ENCODE measurements at places on chromosomes 3 and 15. TPM values are rescaled to one million over a fixed set of nuclear protein-coding genes. Genes with fewer than 3 reads are reported as not detected.

- no peak for DNase-seq
Measured at GRCh38 chr3:158520433-158520832, 50.6 kb upstream of the MLF1 start.

DNA sequence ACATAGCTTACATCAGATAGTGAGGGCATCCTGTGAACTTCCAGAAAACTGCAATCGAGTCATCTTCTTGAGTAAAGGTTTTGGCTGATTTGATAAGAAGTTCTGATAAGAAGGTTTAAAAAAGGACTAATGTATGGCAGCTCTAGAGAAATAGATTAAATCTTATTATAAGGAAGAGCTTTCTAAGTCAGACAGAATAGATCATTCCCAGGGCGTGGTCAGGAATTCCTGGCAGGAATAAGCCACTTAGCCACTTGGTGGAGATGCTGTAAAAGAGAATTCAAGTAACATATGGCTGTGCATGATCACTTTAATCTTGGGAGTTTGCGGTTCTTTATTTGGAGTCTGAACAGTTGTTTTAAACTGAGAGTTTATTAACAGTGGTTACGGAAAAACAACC lies 17.4 kb downstream of the PGBD4 start:
- DNase-seq: peak; percentile 22

GRCh38 chr3:17137321-17137826 lies 252.6 kb downstream of the PLCL2 start:
- DNase-seq: no peak

- no peak for DNase-seq
Measured at GRCh38 chr3:48832684-48833083, 15.0 kb downstream of the PRKAR2A start.

GRCh38 chr3:67655364-67656121 lies 1.1 kb upstream of the SUCLG2 start:
- DNase-seq: no peak

- DNase-seq: no peak
Measured at GRCh38 chr15:90611157-90611556, 81.4 kb downstream of the CRTC3 start.

GRCh38 chr3:141009496-141009895 lies 41.7 kb upstream of the SPSB4 start:
- peak; percentile 79 for DNase-seq

GRCh38 chr3:99473321-99473751 lies 165.1 kb upstream of the COL8A1 start:
- DNase-seq: peak; percentile 30

GRCh38 chr3:162295323-162295983 lies 798.8 kb downstream of the OTOL1 start:
- peak; percentile 68 for DNase-seq

- peak; percentile 83 for DNase-seq
Measured at GRCh38 chr3:150365132-150365604, 42.9 kb upstream of the TSC22D2 start.

GRCh38 chr3:82939491-82940097 lies 1178.1 kb upstream of the GBE1 start:
- no peak for DNase-seq

DNA sequence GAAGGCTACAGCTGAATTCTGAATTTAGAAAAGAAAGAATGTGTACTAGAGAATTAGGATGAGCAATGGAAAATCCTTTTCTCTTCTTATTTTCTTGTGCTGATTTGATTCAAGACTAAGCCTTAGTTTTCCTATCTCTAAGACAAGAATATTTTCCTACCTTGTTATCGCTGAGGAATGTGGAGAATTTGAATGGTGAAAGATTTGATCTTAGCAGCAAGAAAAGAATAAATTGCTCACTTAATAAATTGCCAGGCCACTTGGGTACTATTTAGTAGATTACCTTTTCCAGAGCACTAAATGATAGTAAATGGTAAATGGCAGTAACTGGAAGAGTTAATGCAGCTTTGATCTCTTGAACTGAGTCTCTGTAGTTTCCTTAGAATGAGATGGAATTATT lies 145.7 kb upstream of the MEIS2 start:
- DNase-seq: no peak

- no peak for DNase-seq
Measured at GRCh38 chr3:13121553-13122001, 48.3 kb upstream of the IQSEC1 start.

- DNase-seq: peak; percentile 2
Measured at GRCh38 chr3:183050706-183051105, 48.6 kb downstream of the MCCC1 start.

DNA sequence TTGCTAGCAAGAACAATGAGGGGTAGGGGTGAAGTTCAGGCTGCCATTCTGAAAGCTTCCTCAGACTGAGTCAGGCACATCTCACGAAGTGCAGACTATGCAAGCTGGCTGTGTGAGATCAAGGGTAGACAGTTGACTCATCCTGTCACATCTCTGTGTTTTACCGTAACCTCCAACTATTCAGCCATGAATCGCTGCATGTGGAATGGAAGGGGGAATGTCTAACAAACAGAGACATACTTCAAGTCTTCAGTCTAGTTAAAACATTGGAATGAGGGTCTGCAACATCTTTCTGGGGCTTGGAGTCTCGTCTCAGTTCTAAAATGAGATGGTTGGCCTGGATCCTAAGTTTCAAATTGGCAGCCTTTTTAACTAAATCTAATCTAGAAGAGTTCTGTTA lies 25.9 kb downstream of the AGTR1 start:
- DNase-seq: peak; percentile 21

DNA sequence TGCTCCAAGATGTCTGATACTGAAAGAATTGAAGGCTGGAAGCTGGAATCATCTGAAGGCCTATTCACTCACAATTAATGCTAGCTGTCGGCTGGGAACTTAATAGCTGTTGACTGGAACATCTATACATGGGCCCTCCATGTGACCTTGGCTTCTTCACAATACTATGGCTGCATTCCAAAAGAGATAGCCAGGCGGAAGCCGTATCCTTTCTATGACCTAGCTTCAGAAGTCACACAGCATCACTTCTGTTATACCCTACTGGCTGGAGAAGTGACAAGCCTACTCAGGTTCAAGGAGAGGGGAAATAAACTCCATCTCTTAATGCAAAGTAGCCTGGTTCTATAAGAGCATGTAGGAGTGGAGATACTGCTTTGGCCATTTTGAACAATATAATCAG lies 50.9 kb upstream of the SPRED1 start:
- DNase-seq: no peak

DNA sequence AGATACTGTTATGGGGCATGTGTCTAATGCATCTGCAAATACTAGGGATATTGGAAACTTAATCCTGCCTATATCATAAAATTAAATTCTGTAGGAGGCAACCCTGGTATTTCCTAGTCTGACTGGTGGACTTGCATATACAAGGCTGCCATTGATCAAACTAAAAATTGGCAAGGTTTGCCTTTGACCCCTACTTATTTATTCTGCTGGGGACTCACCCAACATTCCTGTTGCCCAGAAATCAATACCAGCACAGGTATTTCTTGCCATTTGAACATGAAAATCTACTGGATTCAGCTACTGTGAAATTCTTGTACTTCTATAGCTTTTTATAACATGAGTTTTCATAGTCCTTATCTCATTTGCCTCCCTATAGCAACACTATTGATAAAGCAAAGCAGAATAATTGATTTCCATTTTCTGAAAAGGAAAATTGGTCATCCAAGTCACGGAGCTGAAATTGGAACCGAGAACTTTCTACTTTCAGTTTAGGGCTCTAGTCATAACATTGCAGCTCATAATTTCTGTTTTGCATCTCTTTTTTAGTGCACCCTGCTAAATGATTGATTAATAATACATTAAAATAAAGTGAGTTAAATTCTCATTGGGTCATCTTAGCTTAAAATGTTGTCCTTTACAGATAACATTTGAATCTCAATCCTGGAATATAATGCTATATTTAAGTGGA lies 365.2 kb downstream of the MFSD1 start:
- no peak for DNase-seq

DNA sequence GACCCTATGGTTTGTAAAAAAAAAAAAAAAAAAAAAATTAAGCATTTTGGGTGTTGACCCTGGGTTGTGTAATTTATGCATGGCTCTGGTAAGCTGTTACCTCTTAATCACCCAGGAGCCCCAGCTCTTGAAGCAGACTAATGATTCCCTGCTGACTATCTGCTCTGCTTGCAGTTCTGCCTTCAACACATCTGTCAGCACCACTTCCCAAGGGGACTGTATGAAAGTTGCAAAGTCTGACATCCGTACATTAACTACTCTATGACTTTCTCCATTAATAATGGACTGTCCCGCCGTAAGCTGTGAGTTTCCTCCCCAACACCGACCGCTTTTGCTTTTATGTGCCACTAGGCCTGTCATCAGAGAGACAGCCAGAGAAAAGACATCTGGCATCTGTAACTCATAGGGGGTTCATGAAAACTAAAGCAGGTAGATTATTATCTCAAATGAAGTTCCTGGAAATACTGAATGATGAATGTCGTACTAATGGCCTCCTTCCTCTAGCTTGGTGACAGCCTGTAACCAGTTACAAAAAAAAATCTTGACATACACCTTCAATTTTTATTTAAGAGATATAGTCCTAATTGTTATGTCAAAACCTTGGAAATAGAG lies 271.5 kb downstream of the IL5RA start:
- DNase-seq: no peak

DNA sequence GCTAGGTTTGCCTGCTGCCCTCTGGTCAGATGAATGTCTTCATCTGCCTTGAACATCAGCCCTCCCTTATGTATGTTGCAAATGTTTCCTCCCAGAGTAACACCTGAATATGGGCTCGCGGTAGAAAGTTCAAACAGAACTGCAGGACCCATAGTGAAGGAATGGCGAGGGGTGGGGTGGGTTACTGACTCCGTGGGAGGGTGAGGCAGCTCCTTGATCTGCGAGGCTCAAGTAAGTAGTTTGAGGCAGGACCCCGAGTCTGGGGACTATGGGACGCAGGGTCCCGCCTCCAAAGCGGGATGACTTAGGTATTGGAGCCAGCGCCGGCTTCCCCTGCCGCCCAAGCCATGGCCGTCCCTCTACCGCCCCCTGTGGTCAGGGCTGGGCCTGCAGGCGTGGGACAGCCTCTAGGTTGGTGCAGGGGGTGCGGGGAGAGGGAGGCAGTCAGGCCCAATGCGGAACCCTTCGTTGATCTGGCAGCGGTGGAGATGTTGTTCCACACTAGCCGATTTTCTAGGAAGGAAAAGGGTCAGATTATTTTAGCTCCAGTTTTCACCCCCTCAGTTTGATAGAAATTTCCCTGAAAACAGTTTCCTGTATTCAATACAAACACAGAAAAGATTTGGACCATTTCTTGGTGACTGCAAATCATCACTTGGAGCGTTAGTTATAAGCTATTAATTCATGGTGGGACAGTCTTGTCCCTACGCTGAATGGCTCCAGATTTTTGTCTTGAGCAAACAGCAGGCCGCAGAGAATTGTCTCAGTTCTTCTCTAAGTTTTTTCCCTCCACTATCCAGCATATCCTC lies 72.3 kb downstream of the CORO2B start:
- no peak for DNase-seq

GRCh38 chr15:83899670-83900069 lies 245.7 kb downstream of the ADAMTSL3 start:
- no peak for DNase-seq

DNA sequence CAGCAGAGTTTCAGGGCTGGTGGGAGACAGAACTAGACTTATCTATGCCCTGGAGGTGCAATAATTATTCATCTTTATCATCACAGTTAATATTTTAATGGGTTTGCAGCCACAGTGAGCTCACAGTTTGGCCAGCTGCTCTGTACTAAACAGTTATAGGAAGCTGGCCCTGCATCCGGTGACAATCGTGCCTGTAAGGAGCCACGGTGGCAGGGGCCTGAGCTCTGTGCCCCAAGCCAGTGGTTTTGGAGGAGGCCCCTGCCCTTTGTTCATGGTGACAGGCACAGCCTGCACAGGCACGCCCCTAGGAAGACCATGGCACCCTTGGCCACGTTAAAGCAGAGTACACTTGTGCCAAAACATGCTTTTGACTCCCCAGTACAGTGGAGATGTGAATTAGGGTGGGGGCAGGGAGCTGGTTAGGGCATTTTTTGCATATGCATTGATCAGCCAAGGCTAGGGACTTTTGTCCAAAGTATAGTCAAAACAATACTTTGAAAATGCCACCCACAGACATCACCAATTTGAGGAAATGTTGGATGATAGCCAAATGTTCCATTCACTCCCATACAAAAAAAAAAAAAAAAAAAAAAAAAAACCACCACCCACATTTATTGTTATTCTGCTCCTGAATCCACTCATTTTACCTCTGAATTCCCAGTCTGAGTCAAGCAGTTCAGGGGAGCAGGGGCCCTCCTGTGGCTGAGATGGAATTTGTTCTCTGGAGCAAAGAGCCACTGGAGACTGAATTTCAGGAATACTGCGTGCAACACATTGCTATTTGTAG lies 3.4 kb upstream of the RFTN1 start:
- DNase-seq: peak; percentile 37

GRCh38 chr3:144923046-144923775 lies 951.6 kb downstream of the DIPK2A start:
- no peak for DNase-seq

GRCh38 chr3:50472958-50473357 lies 30.5 kb downstream of the CACNA2D2 start:
- no peak for DNase-seq

- peak; percentile 27 for DNase-seq
Measured at GRCh38 chr3:76083992-76084391, 298.6 kb upstream of the ZNF717 start.

DNA sequence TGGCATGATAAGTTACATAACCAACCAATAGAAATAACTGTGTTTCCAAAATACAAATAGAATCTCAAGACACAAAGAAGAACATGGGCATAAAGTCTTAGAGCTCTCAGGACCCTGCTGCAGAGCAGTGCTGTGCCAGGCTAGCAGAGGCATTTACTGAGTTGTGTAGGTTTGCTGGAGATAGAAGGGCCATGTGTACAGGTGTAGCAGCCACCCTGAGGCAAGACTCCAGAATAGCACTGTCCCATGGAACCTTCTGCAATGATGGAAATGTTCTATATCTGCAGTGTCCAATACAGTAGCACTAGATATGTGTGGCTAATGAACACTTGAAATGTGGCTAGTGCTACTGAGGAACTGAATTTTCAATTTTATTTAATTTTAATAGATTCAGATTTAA lies 267.0 kb upstream of the UMPS start:
- no peak for DNase-seq

- peak; percentile 63 for DNase-seq
Measured at GRCh38 chr3:13647298-13648059, 98.6 kb downstream of the FBLN2 start.

GRCh38 chr3:115834068-115834467 lies 210.8 kb downstream of the GAP43 start:
- DNase-seq: peak; percentile 79

Gene C15orf61
- total RNA-seq: 1.8 TPM

Gene SEMA3G
- total RNA-seq: under 0.01 TPM

Gene GOLGA6A
- total RNA-seq: 0.13 TPM

Gene OR5H2
- not detected for total RNA-seq

Gene SNX22
- under 0.01 TPM for total RNA-seq

Gene PRSS50
- not detected for total RNA-seq

Gene GHRL
- total RNA-seq: 0.13 TPM

Gene PLXNA1
- 42.1 TPM for total RNA-seq

Gene LCTL
- not detected for total RNA-seq

Gene MKRN2OS
- 2.1 TPM for total RNA-seq

All from bronchial epithelial cell (primary cell).